NCI-H1417 treated with DMSO at 0.1 percent for 48 hours (cell line): ENCODE measurements at places on chromosomes 16 and 17.

DNA sequence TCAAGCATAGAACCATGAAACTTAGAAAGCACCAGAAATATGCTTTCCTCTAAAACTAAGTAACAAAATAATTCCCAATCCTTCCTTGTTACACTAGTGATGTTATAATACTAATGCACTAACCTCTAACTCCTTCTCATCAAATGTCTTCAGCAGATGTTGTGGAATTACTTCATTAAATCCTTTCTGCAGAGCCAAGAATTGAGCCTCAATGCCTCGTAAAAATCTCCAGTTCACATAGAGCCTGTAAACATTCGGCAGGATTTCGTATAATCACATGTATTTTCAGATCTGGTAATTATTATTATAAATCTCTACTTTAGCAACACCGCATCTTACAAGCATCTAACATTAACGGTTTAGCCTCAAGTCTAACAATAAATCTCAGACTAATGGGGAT is 44.7 kb downstream of the CEP95 start:
- DNase-seq = no peak

DNA sequence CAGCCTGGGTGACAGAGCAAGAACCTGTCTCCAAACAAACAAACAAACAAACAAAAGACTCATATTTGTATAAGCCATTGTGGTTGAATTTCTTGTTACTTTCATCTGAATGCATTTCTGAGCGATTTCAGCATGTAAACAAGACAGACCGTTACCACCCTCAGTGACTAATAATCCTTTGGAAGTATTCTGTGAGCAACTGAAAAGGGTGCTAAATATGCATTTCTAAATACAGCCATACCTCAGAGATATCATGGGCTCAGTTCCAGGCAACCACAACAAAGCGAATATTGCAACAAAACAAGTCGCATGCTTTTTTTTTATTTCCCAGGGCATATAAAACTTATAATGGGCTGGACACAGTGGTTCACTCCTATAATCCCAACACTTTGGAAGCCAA is 109.0 kb downstream of the USP31 start:
- DNase-seq = no peak

DNA sequence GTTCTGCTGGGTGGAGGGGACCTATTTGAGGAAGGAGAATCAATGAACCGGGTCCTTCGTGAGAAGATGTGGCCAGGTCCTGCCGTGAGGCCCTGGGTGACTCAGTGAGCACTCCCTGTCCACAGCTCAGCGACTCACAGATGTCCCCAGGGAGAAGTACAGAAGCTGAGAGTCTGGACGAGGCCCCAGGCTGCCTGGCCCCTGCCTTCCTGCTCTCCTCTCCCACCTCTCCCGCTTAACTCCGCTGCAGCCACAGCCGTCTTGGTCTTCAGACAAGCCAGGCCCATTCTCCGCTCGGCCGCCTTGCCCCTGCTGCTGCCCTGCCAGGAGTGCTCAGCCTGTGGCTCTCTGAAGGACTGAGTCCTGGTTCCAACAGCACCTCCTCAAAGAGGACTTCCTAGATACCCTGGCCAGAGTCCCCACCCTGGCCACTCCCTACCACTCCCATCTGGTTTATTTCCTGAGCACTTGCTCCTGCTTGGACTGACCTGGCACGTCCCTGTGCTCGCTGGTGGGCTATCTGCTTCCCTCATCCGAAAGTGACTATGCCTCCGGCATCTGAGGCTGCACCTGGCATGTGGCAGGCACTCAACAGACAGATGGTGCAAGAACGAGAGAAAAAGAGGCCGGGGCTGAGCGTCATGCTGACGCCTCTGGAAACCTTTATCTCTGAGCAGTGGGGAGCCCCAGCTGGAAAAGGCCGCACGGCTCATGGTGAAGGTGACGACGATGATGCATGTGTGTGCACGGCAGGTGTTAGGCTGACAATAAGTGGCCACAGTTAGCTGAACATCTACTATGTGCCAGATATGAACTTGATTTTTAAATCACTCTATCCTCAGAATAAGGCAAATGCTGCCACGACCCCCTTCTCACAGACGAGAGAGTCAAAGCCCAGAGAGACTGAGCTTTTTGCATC is 9.2 kb upstream of the TNFRSF13B start:
- no peak for DNase-seq

DNA sequence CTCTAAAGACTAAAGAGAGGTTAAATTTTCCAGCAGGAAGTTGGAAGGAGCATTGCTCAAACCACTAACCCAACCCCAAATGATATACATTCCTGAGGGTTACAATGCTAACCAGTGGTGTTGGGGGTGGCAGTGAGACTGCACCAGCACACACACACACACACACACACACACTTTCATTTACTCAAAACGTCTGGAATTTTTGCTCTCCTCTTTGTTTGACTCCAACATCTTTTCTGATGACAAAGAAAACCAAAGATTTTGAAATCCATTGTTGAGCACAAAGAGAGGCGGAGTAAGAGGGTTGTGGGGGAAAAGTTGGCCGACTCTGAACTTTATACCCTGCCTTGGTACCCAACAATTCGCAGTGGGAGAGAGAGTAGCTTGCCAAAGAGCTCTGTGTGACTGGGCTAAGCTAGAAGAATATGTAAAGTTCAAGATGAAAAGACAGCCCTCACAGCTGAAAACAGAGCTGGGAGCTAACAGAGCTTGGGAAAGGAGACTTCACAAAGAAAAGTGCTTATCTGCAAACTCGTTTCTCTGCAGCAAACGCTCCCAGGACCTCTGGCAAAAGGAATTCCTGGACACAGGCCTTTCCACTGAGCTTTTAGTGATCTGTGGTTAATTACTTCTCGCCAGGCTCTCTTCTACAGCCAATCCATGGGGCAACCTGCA is 426.0 kb upstream of the CDH11 start:
- no peak for DNase-seq

GRCh38 chr16:53449816-53450517 is 15.7 kb downstream of the RBL2 start:
- DNase-seq = no peak

DNA sequence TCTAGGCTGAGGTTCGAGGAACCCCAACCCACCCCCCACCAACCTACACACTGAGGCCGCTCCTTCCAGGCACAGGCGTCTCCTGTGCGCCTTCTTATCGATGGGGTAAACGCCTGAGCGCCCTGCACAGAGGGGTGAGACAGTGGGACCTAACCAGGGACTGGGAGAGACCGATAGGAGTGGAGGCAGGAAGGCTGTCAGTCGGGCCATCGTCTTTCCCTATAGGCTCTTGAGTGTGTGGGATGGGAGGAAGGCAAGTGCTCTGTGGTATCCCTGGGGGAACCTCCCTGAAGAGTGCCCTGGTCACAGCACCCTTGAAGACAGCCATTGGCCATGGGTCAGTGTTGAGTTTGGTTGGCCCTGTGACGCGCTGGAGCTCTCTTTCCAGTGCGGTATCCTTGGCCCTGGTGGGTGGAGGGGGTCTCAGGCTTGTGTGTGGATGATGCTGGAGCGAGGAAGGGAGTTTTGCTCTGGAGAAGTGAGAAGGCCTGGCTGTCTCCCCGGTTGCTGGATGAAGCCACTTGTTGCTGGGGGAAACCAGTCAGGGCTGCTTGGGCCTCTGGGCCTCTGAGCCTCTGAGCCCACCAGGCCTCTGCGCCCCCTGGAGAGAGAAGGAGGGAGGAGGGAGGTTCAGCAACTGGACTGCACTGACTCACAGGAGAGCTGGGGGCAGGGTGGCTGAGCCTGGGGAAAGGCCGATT is 1.7 kb downstream of the GPRC5C start:
- no peak for DNase-seq

DNA sequence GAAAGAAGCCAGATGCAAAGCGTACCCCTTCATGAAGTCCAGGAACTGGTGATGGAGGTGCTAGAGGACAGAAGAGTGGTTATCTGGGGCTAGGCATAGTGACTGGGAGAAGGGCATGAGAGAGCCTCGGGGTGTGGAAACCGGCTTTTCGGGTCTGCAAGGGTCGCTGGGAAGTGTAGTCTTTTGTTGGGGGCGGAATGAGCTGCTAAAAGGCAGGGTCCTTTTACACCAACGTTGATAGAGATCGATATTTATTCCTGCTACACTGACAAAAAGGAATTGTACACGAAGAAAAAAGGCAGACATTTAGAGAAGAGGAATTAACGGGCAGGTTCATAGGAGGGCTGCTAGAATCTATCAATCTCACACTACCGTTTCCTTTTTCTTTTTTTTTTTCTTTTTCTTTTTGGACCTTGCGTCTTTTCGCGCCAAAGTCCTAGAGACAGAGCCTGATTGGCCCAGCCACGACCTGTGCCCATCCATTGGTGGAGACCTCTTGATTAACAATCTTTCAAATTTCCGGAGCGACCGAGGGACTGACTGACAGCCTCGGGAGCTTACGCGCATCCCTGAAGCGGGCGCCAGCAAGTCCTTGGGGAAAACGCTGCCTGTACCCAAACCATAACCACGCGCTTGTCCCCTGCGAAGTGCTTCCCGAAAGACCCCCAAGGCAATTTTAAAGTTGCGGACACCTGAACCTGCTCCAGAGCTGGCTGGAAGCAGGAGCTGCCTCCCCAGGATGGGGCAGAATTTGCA is 27.7 kb upstream of the DHRS7B start:
- DNase-seq = peak; percentile 50

DNA sequence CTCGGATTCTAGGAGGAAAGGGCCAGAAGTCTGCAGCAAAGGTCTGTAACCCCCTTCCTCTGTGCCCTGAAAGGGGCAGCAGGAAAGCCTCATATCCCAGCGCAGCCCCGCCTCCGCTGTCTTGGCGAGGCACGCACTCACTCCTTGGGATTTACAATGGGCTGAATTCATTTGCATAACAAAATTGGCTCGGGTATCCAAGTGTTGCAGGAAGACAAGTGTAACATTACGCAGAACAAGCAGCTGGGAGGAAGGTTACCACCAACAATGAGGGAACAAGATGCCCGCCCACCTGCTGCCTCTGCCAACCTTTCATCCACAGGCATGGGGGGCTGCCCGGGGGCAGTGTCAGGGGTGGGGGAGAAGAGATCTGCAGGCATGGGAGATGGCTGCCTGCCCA is 130.4 kb downstream of the MRM1 start:
- DNase-seq = no peak

- no peak for DNase-seq
These were observed 20.5 kb upstream of the HELZ start for GRCh38 chr17:67265436-67266019.

DNA sequence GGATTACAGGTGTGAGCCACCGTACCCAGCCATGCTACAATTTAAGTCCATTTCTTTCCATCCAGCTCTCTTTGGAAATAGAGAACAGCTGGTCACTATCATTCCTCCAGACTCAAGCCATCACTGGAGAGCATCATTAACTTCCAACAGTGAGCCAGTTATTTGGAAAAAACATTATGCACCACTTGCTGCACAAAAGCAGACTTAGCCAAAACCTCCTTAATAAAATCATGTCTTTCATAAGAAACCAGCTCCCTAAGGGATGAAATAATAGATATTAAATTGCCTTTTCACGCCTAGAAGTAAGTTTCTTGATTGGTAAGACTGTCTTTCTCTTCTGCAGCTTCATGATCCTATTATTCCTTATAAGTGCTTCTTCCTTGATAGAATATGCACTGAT is 17.9 kb downstream of the SLC39A11 start:
- DNase-seq = no peak

GRCh38 chr16:81578076-81578475 is 133.5 kb downstream of the CMIP start:
- no peak for DNase-seq

DNA sequence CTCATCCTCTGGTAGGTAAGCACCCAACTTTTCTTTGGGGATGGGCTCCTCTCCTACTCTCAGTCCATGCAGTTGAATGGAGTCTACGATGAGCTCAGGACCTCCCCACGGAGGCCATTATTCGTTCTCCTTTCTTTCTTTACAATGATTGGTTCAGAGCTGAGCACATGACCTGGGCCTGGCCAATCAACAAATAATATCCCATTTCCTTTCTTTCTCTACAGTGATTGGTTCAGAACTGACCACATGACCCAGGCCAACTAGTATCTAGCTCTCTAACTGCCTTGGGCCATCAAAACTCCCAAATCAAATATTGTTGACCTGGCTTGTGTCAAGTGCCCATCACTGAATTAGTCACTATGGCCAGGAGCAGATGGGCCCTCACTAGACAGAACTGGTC is 129.2 kb downstream of the USP31 start:
- DNase-seq = no peak

GRCh38 chr16:22004341-22004740 is 3.4 kb upstream of the PDZD9 start:
- DNase-seq = no peak

DNA sequence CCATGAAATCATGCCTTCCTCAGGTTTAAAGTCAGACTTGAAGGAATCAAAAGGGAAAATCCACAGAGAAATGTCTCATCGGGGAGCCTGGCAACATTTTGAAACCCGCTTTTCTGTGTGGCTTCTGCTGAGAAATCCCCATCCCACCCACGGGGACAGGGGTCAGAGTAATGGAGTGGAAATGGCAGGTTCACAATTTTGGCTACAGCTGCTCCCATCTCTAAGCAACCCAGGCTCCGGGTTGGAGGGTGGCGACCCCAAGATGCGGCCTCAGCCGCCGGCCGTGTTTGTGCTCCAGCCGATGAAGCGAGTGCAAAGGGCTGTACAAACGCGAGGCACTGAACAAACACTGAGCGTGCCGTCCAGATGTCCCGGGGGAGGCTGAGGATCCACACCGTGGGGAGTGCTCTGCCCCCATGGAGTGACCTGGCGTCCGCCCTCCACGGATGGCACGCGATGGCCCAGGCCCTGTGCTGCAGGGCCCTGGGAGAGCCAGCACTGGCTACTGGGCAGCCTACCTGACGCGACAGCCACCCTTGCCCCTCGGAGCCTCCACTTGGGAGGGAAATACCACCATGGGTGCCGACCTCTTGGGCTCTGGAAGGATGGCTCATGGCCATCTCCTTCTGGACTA is 22.2 kb downstream of the SLC43A2 start:
- DNase-seq = no peak

GRCh38 chr16:85125570-85126393 is 13.5 kb upstream of the CIBAR2 start:
- no peak for DNase-seq

DNA sequence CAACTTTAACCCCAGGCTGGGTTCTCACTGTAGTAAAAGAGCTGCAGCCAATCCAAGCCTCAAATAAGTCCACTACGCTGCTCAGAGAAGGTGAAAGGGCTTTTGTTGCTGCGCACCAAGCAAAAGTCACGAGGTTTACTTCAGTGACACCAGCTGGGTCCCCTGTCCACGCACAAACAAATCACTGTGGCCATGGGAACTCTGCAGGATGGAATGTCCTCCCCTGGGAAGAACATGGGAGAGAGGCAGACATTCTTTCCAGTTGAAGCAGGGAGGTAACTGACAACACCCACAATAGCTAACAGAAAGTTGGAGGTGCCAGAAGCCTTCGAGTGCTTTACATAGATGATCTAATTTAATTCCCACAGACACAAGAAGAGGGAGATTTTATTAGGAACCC is 181.9 kb downstream of the PMP22 start:
- DNase-seq = no peak

- DNase-seq = no peak
These were observed 82.7 kb downstream of the MAP2K6 start for GRCh38 chr17:69497161-69497560.

DNA sequence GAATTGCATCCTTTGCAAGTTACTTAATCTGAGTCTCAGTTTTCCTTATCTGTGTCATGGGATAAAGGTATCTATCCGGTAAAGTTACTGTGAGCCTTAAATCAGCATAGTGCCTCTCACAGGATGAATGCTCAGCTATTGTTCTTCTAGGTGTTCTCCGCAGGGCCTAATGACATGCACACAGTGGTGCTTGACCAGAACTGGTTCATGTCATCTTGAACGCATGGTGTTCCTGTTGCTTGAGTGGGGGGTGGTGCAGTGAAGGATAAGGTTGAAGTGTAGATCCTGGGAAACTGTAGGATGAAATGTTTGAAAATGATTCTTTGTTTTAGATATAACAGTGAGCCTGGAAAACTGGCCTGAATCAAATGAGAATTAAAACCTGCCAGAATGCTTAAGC is 4.0 kb downstream of the KRT40 start:
- DNase-seq = no peak

GRCh38 chr16:68070249-68070730 is 14.9 kb upstream of the NFATC3 start:
- DNase-seq = no peak
